ENCODE measurements at places on chromosomes 2 and 18. TPM values are rescaled to one million over a fixed set of nuclear protein-coding genes. Genes with fewer than 3 reads are reported as not detected.

DNA sequence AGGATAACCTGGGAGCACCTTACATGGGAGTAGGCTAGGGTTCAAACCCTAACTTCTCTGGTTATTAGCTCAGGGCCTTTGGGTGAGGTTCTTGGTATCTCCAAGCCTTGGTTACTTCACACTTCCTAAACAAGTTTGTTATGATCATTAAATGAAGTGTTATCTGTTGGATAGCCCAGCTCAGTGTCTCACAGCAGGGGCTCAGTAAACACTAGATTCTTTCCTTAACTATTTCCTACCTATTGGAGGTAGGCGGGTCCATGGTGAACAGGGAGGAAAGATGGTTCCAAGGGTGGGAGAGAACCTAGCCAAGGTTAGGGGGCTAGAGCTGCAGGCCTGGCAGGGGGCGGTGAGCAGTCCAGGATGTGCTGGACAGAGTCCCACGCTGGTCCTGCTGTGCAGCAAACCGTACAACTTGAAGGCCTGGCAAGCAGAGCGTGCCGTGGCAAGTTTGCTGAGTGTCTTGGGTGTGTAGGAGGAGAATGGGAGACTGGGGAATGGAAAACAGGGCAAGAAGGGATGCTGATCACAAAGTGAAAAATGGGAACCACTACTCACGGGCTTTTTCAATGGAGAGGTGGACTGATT is 259.1 kb downstream of the PRKCE start:
- DNase-seq, result no peak

GRCh38 chr18:36420826-36421225 is 123.3 kb downstream of the FHOD3 start:
- no peak for DNase-seq

DNA sequence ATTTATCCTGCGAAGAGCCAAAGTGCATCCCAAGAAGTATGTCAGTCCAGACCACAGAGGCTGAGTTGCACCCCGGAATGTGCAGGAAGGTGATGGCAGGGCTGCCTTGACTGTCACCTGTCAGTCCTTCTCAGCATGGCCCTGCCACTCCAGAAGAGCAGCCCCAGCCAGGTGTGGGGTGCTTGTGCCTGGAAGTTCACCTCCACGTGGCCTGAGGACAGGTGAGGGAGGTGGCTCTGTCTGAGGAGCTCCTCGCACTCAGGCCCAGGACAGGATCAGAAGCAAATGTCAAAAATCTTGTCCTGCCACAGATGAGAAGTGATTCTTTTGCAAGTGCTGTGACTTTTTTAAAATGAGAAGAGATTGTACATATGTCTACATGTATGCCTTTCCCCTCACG is 31.4 kb upstream of the B3GNT7 start:
- no peak for DNase-seq

SATB2 gene
- total RNA-seq, result 11.2 TPM

MITD1 gene
- total RNA-seq, result 29.9 TPM

DNA sequence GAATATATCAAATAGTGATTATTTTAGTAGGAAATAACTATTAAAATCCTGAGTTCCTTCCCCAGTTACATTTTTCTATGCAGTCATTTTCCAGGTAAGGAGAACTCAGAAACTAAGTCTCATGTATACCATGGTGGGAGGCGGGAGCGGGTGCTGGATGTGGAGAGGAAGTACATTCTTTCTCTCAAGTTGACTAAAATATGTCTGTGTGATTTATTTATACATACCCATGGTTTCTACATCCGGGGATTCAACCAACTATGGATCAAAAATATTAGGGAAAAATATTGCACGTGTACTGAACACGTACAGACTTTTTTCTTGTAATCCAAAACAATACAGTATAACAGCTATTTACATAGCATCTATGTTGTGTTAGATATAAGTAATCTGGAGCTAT is 6.8 kb downstream of the ZCCHC2 start:
- DNase-seq, result no peak
